ENCODE measurements at places on chromosomes 5 and 9.
A peak's percentile ranks its signal among the peaks of the same experiment; 100 is the strongest.

GRCh38 chr9:129933185-129934040, 98.2 kb downstream of the USP20 start:
- no peak for DNase-seq

DNA sequence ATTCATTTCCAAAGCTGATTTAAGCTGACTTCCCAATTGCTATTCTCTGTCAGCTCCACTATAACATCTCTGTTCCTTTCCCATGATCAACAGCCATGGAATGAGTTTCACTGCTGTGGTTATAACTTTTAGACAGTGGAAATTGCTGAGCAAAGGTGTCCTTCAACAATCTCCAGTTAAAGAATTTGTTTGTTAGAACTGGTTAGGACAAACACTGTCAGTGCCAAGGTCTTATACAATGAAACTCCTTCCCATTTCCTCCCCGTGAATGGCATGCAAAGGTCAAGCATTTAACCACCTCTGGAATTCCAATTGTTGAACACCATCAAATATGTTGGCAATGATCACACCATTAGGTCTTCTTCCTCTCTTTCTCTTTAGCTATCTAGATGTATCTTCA, 45.7 kb upstream of the GHR start:
- no peak for DNase-seq

GRCh38 chr5:158990979-158991775, 108.5 kb downstream of the EBF1 start:
- no peak for DNase-seq

DNA sequence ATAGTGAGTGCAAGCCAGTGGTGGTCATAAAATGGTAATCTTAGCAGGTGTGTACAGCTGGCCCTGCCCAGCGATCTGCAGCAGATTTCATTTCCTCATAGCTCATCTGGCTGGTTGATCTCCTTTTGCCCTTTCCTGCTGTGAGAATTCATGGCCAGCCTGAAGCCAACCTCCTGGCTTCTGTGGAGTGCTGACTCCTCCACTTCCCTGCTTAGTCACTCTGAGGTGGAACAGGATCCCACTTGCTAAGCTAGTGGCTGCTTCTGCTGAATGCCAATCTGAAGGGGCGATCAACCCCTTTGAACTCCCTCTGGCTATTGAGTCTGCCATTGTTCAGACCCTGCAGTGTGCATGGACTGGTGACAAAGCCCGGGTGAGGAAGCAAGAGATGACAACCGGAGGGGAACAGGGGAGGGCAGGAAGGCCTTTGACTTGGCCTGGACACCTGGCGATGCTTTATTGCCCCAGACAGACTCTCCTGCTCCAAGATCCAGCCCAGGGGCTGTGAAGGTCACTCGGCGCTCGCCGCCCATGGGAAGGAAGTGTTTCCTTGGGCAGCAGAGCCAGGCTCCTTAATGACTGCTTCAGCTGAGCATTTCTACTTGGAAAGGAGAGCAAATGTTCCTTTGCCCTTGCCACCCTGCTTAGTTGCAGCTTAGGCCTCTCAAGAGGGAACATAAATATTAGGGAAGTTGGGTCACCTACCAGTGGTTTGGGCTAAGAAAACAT, 341.1 kb downstream of the ZSWIM6 start:
- no peak for DNase-seq

DNA sequence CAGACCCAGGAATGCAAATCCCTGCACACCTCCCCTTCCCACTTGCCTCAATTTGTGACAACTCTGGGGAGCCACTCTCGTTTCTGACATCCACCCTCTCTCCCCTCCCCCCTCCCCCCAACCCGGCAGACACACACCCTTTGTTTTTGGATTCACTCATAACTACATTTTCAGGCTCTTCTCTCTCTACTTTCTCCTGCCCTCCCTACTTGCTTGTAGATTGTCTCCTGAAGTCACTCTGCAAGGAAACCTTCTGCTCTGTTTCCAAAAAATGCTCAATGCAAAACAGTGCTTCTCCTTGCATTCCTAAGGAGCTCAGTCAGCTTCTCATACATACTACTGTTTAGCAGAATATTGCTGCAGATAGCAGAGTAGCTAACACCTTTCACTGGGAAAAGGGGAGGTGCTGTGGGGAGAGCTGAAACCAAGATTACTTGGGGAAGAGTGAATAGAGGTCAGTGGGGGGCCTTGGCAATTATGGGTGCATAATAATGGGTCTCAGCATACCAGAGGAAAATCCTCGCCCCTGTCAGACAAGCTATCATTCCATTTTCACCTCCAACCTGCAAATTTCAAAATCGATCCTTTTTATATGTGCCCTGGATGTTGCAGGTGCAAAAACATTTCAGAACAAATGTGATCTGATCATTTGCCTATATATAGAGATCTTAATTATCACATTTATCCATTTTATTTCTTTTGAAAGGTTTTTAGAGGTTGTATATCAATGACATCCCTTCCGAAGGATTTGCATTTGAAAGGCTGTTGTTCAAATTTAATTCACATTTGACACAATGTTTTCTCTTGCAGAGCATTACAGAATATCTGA, 1860.7 kb upstream of the WWC1 start:
- DNase-seq = no peak

- peak; percentile 73 for DNase-seq
Measured at GRCh38 chr9:136769710-136770191, 5.4 kb upstream of the LCN15 start.

DNA sequence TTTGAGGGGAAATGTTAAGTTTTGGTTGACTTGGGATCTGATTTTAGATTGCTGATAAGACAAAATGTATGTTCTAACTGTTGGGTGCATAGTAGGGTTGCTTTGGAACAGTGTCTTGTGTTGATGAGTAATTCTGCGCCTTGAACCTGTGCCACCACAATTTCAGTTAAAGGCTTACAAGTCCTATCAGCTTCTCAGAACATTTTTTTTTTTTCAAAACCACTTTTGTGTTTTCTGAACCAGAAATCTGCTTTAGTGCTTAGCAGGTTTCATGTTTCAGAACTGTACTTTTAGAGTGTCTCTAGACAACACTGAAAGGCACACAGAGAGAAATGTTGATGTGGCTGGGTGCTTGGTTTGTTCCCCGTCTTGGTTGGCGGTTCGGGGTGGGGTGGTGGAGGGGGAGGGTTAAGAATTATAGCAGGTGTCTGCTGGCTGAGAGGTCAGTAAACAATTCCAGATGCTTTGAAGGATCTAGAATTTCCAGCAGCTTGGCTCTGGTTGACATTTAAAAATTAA, 84.6 kb downstream of the ANKRD55 start:
- peak; percentile 51 for DNase-seq

GRCh38 chr9:119924736-119925135, 555.5 kb upstream of the BRINP1 start:
- no peak for DNase-seq

- no peak for DNase-seq
Measured at GRCh38 chr5:72394688-72395087, 74.5 kb downstream of the PTCD2 start.

DNA sequence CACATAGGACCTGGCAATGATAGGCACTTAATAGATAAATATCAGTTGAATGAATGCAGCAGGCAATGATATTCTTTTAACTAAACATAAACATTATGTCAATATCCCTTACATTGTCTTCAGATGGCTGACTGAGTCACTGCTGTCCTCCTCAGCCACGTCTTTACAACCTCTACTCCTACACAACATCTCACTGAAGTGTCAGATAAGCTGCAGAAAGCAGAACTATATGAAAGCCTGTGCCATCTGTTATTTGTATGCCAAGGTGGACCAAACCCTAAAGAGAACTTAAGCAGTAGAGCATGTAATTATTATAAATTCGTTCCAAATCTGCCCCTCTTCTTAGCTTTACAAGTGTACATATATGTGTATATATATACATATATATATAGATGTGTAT, 271.2 kb downstream of the RASEF start:
- no peak for DNase-seq

DNA sequence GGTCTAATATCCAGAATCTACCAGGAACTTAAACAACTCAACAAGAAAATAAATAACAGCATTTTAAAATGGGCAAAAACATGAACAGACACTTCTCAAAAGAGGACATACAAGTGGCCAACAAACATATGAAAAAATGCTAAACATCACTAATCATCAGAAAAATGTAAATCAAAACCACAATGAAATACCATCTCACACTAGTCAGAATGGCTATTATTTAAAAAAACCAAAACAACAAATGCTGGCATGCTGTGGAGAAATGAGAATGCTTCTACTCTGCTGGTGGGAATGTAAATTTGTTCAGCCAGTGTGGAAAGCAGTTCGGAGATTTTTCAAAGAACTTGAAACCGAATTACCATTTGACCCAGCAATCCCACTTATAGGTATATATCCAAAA, 63.1 kb downstream of the ADAMTS6 start:
- DNase-seq = no peak

GRCh38 chr9:71632776-71633175, 135.5 kb downstream of the CEMIP2 start:
- no peak for DNase-seq

DNA sequence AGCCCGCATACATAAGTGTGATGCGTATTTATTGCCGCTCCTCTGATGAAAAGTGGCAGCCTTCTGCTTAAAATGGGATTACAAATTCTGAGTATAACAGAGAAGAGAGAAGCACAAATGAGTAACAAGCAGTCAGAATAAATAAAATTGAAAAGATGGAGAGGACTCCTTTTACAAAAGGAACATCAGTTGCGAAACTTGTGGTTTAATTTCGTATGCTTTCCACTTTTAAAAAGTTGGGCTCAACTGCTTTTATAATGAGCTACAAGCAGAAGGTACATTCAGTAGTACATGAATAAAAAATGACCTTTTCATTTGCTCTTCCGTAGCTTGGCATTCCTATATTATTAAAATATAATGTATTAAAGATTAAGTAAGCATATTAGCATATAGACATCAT, 320.0 kb downstream of the FBXL17 start:
- DNase-seq = no peak

DNA sequence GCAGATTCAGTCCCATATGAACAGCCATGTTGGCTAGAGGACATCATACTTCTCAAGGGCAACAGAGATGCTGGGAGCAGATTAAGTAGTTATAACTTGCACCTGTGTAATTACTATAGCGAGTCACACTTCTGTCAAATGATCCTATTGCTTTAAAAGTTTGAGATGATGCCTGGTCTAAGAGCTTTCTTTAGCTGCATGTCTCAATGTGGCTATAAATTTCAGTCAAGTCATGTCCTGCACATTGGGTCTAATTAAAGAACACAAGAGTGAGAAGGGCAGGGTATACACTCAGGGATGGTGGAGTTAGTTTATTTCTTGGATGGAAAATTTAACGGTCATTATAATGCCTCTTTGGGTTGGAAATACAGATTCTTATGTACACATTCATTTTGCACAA, 557.3 kb downstream of the RAB3C start:
- DNase-seq = no peak

DNA sequence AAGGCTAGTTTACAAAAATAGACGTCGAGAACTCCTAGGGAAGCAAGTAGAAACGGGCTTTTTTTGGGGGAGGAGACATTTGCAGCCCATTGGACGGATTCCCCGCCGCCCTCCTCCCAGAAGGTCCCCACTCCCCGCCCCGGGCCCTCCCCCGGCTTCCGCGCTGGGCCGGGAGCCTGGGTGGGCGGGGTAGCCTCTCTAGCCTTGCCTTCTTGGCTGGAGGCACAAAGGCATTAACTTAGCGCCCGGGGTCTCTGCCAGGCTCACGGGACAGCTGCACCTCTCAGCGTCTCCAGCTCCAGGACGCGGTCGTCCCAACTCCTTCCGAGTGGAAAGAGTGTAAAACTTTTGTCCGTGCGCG, at the start of gene DMRTA1:
Gene DMRTA1, plus strand, starts transcription at position 236 of the 361 bp plus-strand sequence. CDS start 242 bp downstream, outside the sequence.
- no peak for DNase-seq

GRCh38 chr5:127183332-127183731, 107.3 kb upstream of the MEGF10 start:
- no peak for DNase-seq

- no peak for DNase-seq
Measured at GRCh38 chr9:89690334-89690912, 85.6 kb downstream of the GADD45G start.

GRCh38 chr5:169218861-169219260, 82.1 kb downstream of the SLIT3 start:
- DNase-seq = no peak

- DNase-seq = no peak
Measured at GRCh38 chr5:118776755-118777154, 211.6 kb downstream of the DTWD2 start.

- DNase-seq = no peak
Measured at GRCh38 chr5:57871496-57871895, 388.9 kb upstream of the ACTBL2 start.

- DNase-seq = no peak
Measured at GRCh38 chr9:17130291-17130690, 4.5 kb upstream of the CNTLN start.

DNA sequence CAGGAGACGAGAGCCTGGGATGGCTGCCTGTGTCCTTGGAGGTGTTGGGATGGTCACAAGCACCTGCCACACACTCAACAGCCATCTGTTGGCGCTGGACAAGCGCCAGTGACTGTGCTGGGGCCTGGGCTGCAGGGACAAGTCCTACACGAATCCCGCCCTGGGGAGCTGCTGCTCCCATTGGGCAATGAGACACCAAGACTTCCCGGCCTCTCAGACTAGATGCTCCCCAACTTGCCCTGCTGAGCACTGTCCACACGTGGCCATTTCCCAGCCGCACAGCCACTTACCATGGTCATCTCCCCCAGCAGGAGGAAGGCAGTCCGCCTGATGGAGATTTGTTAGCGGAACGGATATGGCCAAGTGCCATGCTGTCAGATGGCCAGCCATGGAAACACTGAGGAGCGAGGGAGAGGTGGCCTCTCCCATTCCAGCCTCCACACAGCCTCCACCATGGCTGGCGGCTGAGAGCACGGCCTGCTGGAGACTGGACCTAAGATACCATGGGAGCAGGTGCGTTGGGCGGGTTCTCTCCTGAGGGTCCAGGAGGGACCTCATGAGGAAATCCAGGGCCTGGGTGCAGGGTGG, 43.9 kb downstream of the PRRT1B start:
- DNase-seq = no peak

DNA sequence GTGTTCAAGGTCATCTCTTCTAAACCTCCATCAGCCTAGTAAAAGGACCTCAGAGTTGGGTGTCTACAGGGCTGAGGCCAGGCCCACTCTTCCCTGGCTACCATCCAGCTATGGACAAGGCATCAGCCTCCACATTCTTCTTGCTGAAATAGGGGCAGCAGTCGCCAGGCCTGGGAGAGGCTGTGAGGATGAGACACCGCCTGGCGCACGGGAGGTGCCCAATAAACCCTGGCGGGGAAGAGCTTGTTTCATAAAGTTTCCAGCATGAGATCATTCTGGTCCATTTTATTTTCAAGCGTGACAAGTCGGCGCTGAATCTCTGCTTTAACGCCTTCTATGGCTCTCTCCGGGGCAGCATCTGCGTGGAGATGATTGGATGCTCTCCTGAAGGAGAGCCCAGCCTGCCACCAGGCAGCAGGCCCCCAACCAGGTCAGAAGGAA, 153.4 kb downstream of the OLFM1 start:
- DNase-seq = no peak

DNA sequence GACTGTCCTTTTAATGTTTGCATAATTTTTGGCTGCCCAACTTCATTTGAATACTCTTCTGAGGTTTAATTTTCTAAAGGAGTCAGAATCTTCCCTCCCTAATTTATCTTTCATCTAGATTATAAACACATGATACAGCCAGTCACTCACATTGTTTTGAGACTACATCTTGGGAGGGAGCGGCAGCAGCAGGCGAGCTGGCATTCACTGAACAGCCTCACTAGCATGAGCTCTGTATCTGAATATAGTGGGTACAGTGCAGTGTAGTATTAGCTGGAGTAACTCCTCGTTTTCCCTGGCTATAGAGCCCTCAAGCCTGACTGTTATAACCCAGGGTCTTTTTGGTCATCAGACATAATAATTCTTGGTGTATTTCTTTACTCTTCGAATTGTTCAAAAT, 969.2 kb upstream of the COX7C start:
- no peak for DNase-seq

- no peak for DNase-seq
Measured at GRCh38 chr5:72231991-72232703, 87.9 kb downstream of the MRPS27 start.

Measured in activated T-cell treated with anti-CD3 and anti-CD28 coated beads, Interleukin-2, amount 50 U/mL, for 24 hours (primary cell).